ENCODE measurements at places on chromosomes 1 and 21. TPM values are rescaled to one million over a fixed set of nuclear protein-coding genes. Genes with fewer than 3 reads are reported as not detected.

GRCh38 chr1:224828691-224829090, 100.8 kb upstream of the DNAH14 start:
- H3K27ac ChIP-seq, result no peak overlapping the region
- no peak for DNase-seq
- H3K4me1 ChIP-seq, result no peaks in the 10 kb centered on the region
- no peak overlapping the region for H3K4me3 ChIP-seq
- peaks cover 10% of the 10 kb centered on the region for H3K27me3 ChIP-seq

GRCh38 chr1:78035121-78035520, 10.6 kb upstream of the GIPC2 start:
- H3K4me1 ChIP-seq, result peaks cover 21% of the 10 kb centered on the region
- H3K4me3 ChIP-seq, result no peak overlapping the region
- no peaks in the 10 kb centered on the region for H3K27me3 ChIP-seq
- H3K27ac ChIP-seq, result no peak overlapping the region
- DNase-seq, result no peak

- H3K27me3 ChIP-seq, result no peaks in the 10 kb centered on the region
- H3K36me3 ChIP-seq, result peaks cover 3% of the 10 kb centered on the region
Measured at GRCh38 chr21:37208056-37208721, 58.9 kb downstream of the VPS26C start.

DNA sequence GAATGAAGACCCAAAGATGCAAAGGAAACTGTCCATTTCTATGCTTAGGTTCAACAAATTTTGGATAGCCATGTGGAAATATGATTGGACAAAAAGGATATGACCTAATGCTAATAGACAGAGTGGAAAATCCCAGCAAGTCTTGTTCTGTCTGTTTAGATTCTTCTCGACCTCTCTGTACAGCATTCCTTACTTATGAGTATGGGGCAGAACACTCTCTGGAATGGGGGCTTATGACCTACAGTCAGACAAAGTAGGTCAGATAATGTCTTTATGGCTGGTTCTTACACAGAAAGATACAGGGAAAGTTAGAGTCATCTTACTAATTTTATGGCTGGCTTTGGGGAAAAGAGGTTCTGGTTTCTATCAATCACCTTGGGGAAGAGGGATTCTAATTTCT, 2.8 kb downstream of the GCSAML start:
- H3K4me1 ChIP-seq, result no peaks in the 10 kb centered on the region
- no peak for DNase-seq
- H3K4me3 ChIP-seq, result no peak overlapping the region
- no peak overlapping the region for H3K27ac ChIP-seq

GRCh38 chr1:35097224-35097623, 18.0 kb downstream of the ZMYM1 start:
- no peak for DNase-seq
- no peaks in the 10 kb centered on the region for H3K4me1 ChIP-seq
- no peak overlapping the region for H3K27ac ChIP-seq

DNA sequence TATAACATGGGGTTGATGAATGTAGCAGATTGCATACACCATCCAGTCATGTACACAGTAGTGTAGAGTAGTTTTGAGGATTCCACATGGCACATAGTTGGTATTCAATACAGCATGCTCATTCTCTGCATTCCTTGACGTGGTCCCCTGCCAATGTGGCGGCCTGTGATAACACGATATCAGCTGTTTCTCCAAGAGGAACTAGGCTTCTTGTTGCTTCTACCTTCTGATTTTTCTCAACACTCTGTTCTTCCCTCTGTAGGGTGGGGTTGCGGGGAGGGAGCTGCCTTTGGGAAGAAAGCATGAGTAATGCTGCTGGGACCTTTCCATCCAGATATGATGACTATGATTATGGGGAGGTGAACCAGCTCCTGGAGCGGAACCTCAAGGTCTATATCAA, 19.4 kb downstream of the SESN2 start:
- no peak overlapping the region for H3K4me3 ChIP-seq
- H3K4me1 ChIP-seq, result peaks cover 18% of the 10 kb centered on the region
- no peak overlapping the region for H3K27ac ChIP-seq
- peaks cover 82% of the 10 kb centered on the region for H3K36me3 ChIP-seq
- no peaks in the 10 kb centered on the region for H3K27me3 ChIP-seq

DNA sequence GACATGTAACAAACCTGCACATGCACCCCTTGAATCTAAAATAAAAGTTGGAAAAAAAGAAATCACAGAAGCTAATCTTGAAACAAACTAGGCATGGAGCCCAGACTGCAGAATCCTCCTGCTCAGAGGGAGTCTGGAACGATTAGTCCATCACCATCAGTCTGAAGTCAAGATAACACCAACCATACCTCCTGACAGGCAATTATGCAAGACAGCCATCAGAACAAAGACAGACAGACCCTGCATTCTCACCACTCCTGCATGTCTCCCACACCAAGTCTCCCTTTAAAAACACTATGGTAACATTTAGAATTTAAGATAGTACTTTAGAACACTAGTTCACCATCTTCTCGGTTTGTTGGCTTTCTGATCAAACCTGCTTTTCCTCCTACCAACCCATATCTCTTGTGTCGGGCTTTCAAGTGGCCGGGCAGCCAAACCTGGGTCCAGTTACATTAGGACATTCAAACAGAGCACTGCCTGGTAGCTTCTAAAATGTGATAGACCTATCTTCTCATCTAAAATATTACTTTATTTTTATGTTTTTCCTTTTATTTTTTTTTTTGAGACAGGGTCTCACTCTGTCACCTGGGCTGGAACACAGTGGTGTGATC, 10.1 kb downstream of the YARS1 start:
- no peak overlapping the region for H3K27ac ChIP-seq
- DNase-seq, result no peak
- no peak overlapping the region for H3K4me3 ChIP-seq
- H3K4me1 ChIP-seq, result peaks cover 16% of the 10 kb centered on the region
- H3K27me3 ChIP-seq, result no peaks in the 10 kb centered on the region

GRCh38 chr1:208074353-208074752, 163.4 kb upstream of the CD34 start:
- H3K36me3 ChIP-seq, result peaks cover 54% of the 10 kb centered on the region
- H3K27me3 ChIP-seq, result no peaks in the 10 kb centered on the region
- no peak overlapping the region for H3K27ac ChIP-seq

- peak overlapping the region; percentile 38 for H3K27ac ChIP-seq
- peaks cover 41% of the 10 kb centered on the region for H3K4me1 ChIP-seq
- no peaks in the 10 kb centered on the region for H3K27me3 ChIP-seq
- no peak overlapping the region for H3K4me3 ChIP-seq
- peaks cover 22% of the 10 kb centered on the region for H3K36me3 ChIP-seq
Measured at GRCh38 chr1:85584923-85585322, 4.4 kb downstream of the CCN1 start.

GRCh38 chr1:185721553-185721952, 12.6 kb upstream of the HMCN1 start:
- no peaks in the 10 kb centered on the region for H3K36me3 ChIP-seq
- H3K4me3 ChIP-seq, result no peak overlapping the region
- H3K27ac ChIP-seq, result no peak overlapping the region
- H3K27me3 ChIP-seq, result no peaks in the 10 kb centered on the region
- DNase-seq, result no peak
- peaks cover 10% of the 10 kb centered on the region for H3K4me1 ChIP-seq

- H3K27ac ChIP-seq, result no peak overlapping the region
- no peak overlapping the region for H3K4me3 ChIP-seq
- no peaks in the 10 kb centered on the region for H3K36me3 ChIP-seq
Measured at GRCh38 chr1:32255072-32256071, 4.3 kb downstream of the LCK start.

Gene WNT9A
- total RNA-seq, result 4.8 TPM

Gene KRTAP11-1
- not detected for total RNA-seq

Gene OR2W3
- total RNA-seq, result not detected

Gene ARHGAP29
- total RNA-seq, result 26.5 TPM

Data from left ventricle myocardium inferior (tissue), 1 donor.